ENCODE measurements at places on chromosomes 5 and 9.

DNA sequence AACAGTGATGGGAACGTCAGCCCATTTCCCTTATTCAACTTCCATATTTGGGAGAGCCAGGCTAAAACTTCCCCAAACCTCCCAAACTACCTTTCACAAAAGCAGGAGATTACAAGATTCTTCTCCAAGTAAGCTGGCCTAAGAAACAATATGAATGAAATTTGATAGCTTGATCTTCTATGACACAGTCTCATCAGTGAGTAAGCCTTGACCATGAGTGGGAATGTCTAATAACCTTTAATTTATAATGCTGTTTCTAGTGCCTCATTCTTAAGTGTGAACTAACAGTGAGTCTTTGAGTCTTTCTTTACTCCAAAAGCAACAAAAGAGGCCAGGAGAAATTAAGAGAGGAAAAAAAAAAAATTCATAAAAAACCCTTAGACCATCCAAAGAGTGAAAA is 1379.9 kb downstream of the EFNA5 start:
- peak; percentile 56 for DNase-seq

- peak; percentile 62 for DNase-seq
Measured at GRCh38 chr5:137575847-137576246, 76.7 kb upstream of the SPOCK1 start.

DNA sequence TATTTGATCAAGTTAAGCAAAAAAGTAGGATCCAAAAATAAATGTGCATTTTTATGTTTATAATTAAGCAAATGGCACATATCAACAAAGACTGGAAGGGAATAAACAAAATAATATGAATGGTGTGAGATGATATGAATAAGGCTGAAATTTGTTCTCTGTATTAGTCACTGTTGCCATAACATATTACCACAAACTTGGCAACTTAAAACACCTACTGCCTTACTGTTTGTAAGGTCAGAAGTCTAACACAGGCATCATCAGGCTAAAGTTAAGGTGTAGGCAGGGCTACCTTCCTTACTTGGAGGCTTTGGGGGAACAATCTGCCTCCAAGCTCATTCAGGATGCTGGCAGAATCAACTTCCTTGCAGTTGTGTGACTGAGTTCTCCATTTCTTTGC is 19.3 kb downstream of the PGGT1B start:
- peak; percentile 63 for DNase-seq

DNA sequence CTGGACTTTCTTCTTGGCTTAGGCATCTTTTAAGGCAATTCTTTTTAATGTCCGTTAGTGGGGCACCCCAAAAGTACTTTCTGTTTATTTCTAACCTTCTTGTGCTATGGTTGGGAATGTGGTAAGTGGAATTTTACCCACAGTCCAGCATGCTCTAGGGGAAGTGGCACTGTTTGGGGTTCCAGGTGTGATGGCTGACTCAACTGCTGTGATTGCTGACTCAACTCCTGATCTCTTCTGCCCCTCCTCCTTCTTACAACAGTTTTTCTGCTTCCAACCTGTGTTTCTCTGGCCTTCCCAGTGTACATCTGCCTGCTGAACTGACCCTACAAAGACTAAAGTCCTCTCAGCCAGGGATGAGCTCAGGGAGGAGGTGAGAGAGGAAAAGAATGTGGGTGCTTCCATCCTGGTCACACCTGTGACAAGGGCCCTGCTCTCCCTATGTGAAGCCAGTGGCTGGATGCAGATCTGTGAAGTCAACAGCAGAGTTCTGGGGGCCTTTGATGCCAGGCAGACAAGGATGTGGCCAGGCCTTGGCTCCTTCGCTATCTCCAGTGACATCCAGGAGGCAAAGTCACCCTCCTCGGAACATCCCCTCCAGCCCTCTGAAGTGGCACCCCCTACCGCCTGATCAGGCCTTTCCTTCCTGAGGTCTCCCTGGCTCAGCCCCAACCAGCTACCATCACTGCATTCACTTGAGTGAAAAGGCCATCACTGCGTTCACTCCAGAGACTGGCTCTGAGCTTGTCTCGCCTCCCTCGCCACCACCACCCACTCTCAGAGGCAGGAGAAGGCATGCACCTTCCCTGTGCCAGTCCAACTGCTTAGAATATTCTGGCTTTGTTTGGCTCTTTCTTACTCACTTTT is 72.2 kb downstream of the C5orf15 start:
- peak; percentile 69 for DNase-seq

GRCh38 chr5:16674750-16675149 is 58.0 kb upstream of the RETREG1 start:
- DNase-seq, result peak; percentile 77

DNA sequence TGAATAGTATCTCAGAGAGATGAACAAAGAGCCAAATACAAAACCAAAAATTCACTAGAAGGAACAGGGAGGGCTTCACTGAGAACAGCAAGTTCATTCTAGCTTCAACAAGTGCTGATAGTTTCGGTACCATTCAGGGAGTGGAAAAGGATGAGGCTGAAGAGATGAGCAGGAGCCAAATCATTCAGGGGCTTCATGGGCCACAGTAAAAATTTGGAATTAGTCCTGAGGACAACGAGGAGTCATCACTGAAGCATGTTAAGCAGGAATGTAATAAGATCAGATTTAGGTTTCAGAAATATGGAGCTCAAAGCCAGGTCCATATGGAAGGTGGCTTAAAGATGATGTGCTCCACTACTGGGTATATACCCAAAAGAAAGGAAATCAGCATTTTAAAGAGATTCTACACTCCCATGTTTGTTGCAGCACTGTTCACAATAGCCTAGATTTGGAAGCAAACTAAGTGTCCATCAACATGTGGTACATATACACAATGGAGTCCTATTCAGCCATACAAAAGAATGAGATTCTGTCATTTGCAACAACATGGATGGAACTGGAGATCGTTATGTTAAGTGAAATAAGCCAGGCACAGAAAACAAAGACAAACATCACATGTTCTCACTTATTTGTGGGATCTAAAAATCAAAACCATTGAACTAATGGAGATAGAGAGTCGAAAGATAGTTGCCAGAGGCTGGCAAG is 36.2 kb downstream of the SPOCK1 start:
- no peak for DNase-seq

- DNase-seq, result peak; percentile 68
Measured at GRCh38 chr5:75620184-75620959, 9.1 kb downstream of the ANKDD1B start.

DNA sequence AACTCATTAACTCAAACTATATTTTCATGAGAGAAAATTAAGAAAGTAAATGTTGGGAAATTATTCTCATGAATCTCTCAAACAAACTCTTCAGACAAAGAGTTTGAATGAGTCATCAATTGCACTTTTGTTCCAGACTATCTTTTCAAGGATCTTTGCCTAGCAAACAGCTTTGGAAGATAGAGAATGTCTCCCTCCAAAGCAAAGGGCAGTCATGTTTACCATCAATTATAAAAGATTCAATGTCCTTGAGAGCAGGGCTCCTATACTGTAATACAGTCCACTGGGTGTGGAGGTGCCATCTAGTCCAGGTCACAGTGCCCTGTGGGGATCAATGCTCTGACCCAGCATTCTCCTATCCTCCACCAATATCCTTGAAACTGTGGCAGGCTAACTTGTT is 1429.3 kb downstream of the EFNA5 start:
- DNase-seq, result peak; percentile 21

DNA sequence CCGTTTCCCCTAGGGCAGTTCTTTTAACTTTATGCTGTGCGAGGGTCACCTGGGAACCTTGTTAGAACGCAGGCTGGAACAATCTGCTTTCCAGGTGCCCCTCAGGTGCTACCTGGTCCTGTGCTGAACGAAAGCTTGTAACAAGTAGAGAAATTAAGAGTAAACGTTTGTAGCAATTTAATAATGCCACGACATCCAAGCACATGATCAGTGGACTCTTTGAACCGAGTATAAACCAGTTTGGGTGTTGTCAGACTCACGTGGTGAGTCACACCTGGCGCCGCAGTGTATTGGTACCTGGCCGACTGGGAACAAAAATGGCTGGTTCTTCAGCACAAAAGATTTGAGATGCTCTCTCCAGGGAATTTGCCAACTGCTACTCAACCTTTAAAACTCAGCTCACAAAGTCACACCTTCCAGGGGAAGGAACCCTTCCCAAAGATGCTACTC is 926 bp upstream of the MYO10 start:
- DNase-seq, result peak; percentile 93

DNA sequence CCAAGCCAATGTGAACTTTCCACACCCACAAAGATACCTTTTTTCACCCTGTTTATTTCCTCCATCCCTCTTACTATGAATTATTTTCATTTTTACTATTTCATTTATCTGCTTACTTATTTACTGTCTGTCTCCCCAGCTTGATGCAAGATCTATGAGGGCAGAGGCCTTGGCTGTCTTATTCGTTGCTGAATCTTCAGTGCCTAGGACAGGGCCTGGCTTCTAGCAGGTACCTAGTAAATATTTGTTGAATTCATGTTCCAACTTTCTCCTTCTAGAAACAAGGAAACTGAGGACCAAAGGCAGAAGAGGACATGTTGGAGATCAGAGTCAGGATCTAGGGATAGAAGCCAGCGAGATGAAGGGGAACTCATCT is 543 bp upstream of the DNM1 start:
- DNase-seq, result no peak

- no peak for DNase-seq
Measured at GRCh38 chr9:105458404-105458803, 10.6 kb downstream of the FSD1L start.

GRCh38 chr9:115328228-115328627 is 210.3 kb upstream of the TNC start:
- peak; percentile 3 for DNase-seq

DNA sequence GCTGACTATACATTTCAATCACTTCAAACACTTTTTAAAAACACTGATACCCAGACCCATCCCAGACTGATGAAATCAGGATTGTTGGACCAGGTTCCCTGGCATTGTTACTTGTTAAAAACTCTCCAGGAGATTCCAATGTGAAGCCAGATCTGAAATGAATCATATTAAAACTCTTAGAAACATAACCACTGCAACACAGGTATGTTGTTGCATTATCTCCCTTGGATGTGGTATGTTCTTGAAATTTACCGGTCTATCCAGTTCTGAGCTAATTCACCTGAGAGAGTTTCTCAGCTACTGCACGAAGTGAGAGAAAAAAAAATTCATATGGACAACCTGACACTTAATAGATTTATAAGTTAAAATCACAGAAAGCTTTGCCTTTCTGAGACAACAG is 21.8 kb downstream of the MEF2C start:
- peak; percentile 85 for DNase-seq

DNA sequence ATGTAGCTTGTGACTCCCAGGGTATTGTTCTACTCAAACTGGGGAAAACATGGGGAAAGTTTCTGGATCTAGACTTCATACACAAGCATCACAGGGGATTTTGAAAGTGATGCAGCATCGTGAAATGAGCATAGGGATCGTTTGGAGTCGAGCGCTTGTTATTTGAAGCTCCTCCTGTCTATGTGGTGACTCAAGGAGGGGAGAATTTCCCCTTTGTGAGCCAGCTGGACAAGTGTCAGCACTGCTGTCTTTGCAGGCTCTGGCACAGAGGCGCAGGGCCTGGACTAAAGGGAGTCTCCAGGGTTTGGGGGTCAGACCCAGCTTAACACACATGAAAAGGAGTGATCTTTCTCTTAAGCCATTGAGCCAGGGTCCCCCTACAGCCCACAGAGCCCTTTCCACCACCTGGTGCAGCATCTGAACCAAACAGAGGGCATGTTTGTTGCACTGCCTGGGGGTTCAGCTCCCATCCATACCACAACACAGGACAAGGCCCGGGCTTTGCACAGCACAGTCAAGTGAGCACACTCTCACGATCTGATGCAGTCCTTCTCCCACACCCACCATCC is 51.0 kb downstream of the IRF1 start:
- DNase-seq, result peak; percentile 75

- DNase-seq, result peak; percentile 53
Measured at GRCh38 chr5:89397096-89397495, 514.1 kb upstream of the MEF2C start.

GRCh38 chr5:143008809-143009521 is 238.8 kb downstream of the ARHGAP26 start:
- peak; percentile 97 for DNase-seq

DNA sequence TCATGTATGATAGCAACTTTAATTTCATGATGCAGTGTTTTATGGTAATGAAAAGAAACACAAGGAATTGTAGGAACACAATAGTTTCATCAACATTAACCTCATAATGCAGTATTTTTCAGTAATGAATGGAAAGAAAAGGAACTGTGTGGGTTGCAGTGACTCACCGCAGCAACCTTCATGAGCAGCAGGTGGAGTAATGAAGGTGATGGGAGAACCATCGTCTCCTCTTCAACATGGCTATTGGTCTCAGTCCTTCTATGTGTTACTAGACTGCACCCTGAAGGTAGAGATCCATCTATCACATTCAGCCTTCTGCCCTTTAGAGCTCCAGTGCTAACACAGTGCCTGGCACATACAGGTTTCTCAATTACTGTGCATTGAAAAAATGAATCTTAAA is 58.0 kb downstream of the TMEM215 start:
- DNase-seq, result no peak

GRCh38 chr5:135491552-135492318 is 39.6 kb upstream of the TIFAB start:
- peak; percentile 96 for DNase-seq

DNA sequence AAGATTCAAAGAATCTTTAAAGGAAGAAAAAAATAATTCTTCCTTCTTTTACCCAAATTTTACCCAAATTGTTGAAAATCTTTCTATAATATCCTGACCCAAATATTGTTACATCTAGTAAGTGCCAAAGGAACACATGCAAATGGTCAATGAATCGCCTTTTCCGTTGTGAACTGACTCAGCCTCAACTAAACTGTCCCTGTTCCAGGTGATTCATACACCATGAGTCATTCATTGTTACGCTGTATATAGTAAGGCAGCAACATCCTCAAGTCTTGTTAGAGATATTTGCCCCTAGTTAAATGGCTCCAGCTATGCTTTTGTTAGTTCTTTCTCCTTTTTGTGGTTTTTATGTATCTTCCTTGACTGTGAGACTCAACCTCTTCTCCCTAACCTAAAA is 9.7 kb downstream of the PTGER4 start:
- DNase-seq, result peak; percentile 96

DNA sequence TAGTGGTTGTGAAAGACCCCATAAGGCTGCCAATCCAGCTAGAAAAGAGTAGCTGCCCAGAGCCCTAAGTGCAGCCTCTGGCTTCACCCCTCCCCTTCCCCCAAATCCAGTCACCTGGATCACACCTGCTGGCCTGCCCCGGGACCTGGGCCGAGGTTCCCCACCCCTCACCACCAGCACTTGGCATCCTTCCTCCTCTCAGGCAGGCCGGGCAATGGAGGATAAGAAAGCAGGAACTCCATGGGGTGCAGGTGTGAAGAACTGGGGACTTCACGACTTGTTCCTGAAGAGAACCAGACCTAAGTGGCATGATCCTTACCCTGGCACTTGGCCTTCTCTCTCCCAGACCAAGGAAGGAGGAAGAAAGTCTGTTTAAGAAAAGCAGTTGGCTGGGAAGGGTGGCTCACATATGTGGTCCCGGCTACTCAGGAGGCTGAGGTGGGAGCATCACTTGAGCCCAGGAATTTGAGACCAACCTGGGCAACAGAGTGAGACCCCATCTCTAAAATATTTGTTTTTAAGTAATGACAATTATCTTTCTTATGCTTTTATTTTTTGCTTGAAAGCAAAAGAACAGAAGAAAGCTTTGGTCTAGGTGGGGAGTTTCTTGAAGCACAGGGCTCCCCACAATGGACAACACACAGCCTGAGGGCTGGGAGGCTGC is 131.1 kb downstream of the PAX5 start:
- DNase-seq, result no peak

All from epithelial cell of esophagus (primary cell).